ENCODE measurements at places on chromosomes 12 and 14.

DNA sequence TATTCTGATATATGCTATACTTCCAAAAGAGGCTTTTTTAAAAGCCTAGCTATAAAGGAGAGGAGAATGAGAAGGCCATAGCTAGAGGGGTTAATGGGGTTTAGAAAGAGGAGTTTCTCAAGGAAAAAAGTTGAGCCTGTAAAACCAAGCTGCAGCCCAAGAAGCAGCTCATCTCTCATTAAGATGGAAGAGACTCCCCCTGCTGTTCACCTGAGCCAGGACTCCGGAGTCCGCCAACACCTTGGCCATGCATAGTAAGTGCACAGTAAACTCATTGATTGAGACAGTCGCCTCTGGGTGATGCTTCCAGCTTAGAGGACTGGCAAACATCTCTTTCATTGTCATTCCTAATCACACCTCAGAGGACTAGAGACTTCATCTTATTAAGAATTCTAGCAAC is 46.2 kb downstream of the ANO2 start:
- DNase-seq = no peak

DNA sequence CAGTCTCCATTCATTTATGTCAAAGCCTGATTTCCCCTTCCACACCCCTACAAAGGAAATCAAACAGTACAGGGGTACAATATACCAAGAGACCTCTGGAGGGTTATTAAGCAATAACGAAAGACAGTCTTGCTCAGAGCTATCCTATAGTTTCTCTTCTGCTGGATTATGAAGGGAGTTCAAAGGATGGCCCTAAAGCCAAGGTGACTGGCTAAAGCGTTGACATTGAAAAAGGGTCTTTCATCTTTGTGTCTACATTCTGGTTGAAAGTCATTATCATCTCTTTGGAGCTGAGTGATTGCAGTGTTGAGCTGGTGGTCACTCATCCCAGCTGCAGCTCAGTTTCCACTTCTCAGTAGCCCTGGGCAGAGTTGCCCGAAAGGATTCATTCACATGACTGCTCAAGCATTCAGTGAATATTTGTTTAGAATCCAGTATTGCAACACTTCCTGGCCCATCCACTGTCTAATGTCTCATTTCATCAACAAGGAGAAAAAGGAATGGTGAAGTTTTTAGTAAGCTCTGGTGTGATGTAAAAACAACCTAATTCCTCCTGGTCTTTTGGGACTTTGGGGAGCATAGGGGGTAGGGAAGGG is 19.2 kb upstream of the TBX5 start:
- no peak for DNase-seq

DNA sequence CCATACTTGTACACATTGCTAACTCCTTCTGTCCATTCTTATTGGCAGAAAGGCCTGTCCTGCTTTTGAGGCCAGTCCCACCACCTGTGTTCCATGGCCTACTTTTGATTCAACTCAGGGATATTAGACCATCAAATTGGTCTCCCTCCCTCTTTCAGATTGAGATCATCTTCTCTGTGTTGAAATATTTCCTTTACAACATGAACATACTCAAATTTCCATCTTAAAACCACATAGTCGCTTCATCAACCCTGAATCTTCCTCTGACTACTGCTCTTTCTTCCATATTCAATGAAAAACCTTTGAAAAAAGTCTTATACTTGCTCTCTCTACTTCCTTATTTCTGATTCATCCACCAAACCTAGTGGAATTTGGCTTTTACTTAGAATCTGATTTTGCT is 34.9 kb downstream of the TRMT5 start:
- DNase-seq = no peak

- no peak for DNase-seq
Observed at GRCh38 chr12:57160741-57161140, 13.3 kb upstream of the LRP1-AS start.

GRCh38 chr12:20097626-20098025 is 270.7 kb upstream of the PDE3A start:
- no peak for DNase-seq

- DNase-seq = peak; percentile 27
Observed at GRCh38 chr12:5511644-5512600, 80.0 kb downstream of the NTF3 start.

- DNase-seq = peak; percentile 98
Observed at GRCh38 chr14:23034498-23035302, at the start of gene PSMB5. Gene PSMB5, minus strand, starts transcription at chr14:23034900. Its CDS starts 19 bp downstream, at chr14:23034881.

DNA sequence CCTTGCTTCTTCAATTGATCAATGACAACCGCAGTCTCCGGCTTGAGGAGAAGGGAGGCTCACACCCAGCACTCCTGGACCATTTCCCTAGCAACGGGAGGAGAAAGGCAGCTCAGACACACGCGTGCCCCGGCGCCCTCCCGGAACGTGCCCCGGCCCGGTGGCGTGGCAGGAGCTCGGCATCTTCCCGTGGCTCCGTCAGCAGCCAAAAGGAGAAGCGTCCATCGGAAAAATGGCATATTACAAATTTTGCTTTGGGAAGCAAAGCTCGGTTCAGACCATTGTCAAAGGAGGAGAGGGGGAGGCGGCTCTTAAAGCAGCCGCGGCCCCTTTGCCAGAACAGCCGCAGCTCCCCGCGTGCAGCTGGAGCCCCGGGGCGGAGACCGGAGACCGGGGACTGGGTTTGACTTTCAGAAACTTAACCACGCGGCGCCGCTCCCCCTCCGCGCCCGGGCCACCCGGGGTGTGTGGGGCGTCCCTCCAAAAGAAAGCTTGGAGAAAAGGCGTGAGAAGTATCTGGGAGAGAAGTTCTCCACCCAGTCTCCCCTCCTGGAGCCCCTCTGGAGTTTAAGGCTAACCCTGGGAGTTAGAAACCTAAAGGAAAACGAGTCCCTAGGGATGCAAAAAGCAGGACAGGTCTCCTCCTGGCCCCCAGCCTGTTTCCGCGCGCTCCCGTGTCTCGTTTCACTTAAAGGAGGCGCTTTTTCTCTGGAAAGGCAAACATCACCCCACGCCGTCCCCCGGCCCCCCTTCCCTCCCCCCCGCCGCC is 545 bp downstream of the PPFIA2 start:
- peak; percentile 35 for DNase-seq

DNA sequence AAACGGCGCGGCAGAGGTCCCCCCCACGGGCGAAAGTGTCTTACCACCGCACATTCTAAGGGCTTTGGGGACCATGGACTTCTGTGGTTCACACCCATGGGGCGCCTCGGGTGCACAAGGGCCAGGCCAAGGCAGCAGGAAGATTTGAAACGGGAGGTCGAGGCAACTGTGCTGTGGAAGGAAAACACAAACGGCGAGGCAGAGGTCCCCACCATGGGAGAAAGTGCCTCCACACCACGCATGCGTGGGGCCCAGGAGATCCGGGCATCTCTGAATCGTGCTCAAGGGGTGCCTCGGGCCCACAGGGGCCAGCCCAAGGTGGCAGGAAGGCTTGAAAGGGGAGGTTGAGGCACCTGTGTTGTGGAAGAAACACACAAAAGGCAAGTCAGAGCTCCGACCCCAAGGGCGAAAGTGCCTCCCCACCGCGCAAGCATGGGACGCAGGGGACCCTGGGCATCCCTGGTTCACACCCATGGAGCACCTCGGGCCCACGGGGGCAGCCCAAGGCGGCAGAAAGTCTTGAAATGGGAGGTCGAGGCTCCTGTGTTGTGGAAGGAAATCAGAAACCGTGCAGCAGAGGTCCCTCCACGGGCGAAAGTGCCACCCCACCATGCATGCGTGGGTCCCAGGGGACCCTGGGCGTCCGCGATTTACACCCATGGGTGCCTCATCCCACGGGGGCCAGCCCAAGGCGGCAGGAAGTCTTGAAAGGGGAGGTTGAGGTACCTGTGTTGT is 371.0 kb downstream of the ALG10 start:
- DNase-seq = no peak

DNA sequence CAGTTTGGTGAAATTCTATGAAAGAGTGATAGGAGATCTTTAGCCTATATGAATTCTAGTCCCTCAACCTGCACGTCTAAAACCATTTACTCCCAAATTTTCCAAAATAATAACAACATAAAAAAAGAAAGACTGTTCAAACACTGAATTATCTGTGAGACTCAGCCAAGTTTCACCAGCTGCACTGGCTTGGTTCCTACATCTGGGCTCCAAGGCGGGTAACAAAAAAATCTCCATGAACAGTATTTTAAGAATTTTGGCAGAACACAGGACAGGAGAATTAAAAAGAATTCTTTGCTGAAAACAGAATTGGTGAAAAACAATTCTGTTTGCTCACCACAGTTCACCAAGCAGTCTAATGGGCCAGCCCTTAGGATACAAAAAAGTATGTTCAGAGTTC is 536.8 kb upstream of the ATP2B1 start:
- DNase-seq = no peak

GRCh38 chr12:101772012-101772775 is 32.9 kb upstream of the SYCP3 start:
- DNase-seq = peak; percentile 13

GRCh38 chr12:1912580-1913376 is 5.7 kb downstream of the CACNA2D4 start:
- no peak for DNase-seq

- no peak for DNase-seq
Observed at GRCh38 chr12:608921-609320, 54.3 kb downstream of the NINJ2 start.

DNA sequence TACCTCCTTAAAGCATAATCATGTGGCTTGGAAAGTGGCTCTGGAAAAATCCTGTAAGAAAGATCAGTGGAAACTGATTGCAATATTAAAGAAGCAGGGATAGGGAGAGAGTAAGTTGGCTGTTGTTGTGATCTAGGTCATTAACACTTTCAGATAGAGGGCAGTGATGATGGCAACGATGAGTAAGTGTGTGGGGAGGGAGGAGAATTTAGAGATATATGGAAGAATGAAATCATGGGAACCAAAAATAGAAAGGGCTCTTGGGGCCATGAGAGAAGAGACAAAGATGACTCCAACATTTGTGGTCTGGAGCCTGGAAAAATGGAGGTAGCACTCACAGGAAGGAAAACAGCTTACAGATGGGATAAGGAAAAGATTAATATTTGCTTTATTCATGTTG is 23.3 kb downstream of the SNRPF start:
- DNase-seq = no peak

DNA sequence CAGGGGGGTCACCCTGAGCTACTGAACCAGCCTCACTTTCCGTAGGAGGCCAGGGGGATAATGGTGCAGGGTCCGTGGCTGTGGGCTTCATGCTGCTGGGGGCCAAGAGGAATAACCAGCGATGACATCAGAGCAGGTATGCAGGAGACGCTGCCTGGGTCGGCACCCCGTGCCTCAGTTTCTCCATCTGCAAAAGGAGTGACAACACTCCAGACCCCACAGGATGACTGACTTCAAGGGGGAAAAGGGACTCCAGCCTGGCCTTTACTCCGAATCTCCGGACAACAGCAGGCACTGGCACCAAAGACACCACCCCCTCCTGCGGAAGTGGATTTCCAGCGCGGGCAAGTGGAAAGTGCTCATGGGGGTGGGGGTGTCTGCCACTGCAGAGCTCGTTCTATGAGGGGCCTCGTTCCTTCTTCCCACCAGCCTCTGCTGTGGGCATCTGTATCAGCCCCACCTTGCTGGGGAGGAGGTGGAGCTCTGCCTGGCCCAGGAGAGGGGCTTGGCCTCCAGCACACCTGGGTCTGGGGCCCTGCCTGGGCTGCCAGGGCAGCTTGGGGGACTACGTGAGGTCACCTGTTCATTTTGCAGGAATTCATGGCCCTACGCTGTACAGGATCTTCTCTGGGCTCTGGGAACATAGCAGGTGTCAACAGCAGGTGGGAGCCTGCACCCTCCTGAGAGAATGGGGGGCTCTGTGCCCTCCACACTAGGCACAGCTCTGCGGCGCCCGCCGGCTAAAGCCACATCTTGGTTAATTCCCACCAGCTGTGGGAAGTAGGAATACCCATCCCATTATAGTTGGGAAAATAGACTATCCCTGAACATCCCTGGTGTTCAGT is 216.6 kb upstream of the C14orf180 start:
- DNase-seq = no peak

- DNase-seq = no peak
Observed at GRCh38 chr12:18811273-18811672, 73.4 kb downstream of the CAPZA3 start.

- DNase-seq = peak; percentile 63
Observed at GRCh38 chr14:85601246-85601645, 71.3 kb downstream of the FLRT2 start.

DNA sequence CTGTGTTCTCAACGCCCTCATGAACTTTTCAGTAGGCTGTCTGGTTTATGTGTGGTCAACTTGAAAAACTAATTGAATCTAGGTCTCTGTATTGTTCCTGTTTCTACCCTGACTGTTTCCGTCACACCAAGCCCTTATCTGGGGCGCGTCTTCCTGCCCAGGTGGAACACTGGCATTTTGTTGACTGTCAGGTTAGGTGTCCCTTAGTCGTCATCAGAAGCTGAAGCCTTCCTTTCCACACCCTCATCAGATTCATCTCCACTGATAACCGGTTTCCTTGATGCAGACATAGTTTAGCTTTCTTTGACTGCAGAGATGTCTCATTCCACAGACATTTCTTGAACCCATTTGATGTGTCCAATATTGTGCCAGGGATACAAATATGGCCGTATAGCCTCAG is 96.5 kb downstream of the DUSP16 start:
- DNase-seq = no peak

- DNase-seq = no peak
Observed at GRCh38 chr14:104998801-104999200, 13.2 kb downstream of the CLBA1 start.

- DNase-seq = no peak
Observed at GRCh38 chr12:111715279-111715678, 29.4 kb downstream of the ACAD10 start.

- DNase-seq = no peak
Observed at GRCh38 chr12:3720772-3721171, 32.1 kb downstream of the CRACR2A start.

DNA sequence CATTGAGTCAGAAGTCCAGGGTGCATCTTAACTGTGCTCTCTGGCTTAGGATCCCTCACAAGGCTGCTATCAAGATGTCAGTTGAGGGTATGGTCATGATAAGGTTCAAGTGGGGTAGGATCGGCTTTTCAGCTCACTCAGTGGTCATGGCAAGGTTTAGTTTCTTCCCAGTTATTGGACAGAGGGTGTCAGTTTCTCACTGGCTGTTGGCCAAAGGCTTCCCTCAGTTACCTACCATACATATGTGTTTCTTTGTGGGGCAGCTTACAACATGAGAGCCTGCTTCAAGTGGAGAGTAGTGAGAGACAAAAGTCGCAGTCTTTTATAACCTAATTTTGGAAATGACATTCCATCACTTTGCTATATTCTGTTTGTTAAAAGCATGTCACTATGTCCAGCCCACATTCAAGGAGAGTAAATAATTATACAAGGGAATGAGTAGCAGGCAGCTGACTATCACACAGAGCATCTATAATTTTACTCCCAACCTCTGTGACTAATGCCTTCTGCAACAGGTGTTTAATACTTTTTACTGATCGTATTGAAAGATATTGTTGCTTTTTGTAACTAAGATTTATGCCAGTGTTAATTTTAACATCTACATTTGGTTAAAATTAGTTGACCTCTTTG is 572.8 kb upstream of the FBXO33 start:
- DNase-seq = no peak

DNA sequence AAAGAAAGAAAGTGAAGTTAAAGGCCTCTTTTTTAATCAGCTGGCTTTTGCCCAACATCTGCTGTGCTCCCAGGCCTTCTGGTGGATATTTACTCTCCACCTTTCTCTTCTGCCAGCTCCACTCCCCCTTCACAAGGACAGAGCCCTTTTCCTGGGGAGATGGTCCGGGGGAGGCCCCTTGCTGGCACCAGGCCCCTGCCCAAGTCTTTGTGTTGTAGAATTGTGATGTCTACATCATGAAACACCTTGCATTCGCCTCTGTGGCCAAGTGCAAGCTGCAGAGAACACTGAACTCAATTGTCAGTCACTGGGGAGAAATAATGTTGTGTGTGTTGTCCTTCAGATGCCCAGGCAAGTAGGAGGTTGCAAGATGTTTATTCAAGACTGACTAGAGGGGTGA is 150.3 kb downstream of the DPF3 start:
- DNase-seq = peak; percentile 48

GRCh38 chr12:112256780-112257179 is 125.5 kb downstream of the HECTD4 start:
- no peak for DNase-seq
